ENCODE measurements at places on chromosomes 3 and 15.
A peak's percentile ranks its signal among the peaks of the same experiment; 100 is the strongest.

- DNase-seq: no peak
Observed at GRCh38 chr3:62101488-62101887, 271.9 kb downstream of the FEZF2 start.

DNA sequence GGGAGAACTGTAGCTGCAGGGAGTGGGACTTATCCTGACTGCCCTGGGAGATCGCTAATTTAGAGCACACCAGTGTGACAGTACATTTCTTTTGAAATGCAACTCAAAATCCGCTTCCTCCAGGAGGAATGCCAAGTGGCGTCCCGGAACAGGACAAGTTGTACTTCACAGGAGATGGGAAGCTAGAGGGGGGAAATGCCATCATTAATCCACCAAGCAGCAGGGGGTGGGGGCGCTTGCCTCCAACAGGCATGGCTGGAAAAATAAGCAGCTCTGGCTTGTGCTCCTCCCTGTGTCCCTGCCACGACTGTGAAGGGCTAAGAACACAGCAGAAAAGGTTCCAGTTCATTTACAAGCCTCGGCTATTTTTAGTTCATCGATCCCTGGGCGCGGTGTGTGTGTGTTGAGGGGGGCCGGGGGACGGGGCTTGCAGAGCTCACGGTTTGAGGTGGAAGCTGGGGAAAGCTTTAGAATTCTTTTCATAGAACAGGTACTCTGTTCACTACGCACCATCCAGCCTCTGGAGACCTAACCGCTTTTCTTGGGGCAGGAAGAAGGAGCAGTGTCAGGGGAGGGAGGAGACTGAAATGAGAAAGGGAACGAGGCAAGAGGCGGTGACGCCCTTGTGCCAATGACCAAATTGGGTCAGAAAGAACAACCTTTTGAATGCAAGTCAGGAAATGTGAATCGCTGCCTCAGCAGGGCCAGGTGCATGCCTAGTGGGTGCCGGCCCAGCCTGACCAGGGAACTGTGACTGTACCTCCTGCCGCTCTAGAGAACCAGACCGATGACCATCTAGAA is 51.8 kb upstream of the DGKG start:
- DNase-seq: no peak

DNA sequence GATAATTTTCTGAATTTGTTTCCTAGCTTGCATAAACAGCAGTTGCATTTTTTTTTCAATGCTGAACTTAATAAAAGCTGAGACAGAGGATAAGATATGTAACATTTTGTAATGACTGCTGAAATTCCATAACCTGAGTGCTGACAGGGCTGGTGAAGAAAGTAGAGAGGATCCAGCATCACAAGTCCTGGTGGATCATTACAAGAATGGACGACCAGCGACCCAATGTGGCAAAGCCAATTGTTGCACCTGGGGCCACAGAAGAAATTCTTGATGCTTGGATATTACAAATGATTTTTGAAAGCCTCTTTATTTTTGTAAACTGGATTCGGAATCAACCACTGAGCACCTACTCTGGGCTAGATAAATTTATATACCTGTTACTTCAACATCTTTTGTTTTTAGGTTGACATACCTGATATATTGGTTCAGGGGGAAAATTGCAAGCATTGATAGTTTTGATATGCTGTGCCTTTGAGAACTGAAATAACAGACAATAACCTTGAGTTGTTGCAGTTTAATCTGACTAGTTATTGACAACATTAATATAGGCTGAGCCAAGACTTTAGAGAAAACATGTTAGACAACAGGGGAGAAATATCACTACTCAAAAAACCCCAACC is 3.9 kb upstream of the ACTL6A start:
- peak; percentile 75 for DNase-seq

GRCh38 chr3:124115956-124116355 is 124.0 kb upstream of the ROPN1 start:
- DNase-seq: no peak

DNA sequence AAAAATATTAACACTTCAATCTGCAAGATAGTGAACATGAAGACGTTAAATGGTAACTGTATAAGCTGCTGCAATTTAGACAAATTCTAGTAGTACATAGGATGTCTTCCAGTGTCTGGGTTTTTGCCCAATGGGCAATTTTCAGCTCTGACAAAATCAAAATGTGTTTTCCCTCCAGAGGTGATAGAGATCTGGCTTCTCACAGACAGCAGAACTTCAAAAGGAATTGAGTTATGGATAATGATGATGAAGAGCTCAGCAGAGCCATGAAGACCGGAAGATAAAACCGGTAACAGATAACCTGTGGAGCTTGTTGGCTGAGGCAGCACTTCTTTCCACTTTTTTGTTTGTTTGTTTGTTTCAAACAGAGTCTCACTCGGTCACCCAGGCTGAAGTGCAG is 89.4 kb upstream of the NTRK3 start:
- no peak for DNase-seq

- DNase-seq: no peak
Observed at GRCh38 chr3:166527325-166527724, 690.1 kb upstream of the BCHE start.

DNA sequence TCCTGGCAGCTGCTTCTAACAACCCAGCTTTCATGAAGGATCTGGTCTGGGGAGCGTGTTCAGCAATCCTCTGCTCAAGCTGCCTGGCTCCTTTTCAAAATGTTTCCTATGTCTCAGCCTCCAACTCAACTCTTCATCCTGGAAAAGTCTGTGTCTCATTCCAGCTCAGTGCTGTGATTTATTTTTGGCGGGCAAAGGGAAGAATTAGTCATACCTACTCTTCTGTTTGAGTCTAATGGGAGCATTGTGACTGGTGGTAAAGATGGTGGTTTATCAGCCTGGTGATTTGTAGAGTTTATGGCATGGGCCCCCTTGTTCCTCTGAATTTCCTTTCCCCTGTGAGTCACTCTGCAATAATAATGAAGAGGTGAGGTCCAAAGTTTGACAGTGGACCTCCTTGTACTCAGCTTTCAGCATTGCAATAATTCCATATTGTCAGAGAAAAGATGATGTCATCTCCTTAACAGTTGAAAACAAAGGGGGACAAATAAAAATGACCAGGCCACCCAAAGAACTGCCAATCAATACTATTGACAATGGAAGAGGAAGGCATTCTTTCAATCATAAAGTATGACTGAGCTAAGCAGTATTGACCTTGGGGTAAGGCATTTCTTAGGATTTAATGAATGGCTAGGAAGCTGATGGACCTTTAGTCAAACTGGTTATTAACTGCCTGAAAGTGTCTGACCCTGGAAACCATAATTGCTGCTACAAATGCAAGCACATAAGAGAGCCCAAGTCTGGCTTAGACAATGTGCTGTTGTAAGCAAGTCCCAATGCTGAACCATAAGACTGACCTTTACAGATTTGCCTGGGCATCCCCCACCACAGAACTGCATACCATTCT is 204.7 kb upstream of the MCTP2 start:
- no peak for DNase-seq

DNA sequence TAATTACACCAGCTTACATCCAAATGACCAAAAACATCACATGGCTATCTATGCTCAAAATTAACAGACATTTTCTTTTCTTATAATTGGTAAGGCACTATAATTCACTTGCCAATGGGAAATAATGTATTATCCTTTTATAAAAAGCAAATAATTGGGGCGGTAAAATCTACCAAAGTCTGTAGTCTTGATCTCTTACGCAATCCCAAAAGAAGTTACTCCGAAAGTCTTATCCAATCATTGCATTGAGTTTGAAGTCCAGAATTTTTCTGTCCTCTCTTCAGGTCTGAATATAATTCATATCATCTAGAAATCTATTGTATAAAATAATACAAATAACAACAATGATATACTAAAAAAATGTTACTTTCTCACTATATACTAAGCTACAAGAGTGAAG is 273.3 kb upstream of the CADM2 start:
- no peak for DNase-seq

DNA sequence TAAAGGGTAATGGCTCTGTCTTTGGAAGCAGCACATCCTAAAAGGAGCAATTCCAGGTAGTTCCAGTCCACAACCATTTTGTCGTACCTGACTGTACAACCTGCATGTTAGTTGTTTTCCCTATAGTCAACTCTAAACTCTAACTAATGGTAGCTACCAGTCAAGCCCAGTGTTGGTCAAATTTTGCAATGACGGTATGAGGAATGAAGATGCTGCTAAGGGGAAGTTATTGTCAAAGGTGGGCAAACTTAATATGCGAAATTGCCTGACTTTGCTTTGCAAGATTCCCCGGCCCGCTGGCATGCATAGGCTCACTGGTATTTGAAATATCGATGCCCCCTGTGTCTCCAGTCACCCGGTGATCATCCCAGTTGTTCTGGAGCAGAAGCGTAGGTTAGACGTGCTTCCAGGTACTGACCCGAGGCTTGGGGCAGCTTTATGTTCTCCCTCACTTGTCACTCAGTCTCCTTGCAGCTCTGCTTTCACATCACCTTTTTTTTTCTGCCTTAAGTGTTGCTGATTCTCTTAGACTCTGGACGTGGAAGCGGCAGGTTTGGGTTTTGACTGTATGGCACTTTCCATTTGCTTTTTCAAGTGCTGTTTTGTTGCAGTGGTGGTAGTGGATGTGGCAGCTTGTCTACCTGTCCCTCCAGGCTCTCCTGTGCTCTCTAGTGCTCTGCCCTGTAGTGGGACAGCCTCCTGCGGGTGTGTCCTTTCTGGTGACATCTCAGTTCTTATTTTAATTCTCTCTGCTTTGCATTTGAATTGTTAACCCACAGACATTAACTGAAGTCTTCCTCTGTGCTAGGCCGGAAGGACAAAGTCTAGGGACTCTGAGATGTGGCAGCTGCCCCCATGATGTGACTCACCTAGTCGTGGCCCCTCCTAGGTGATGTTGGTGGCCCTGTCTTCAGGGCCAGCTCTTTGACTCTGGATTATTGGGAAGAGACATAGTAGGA is 95.8 kb upstream of the UMPS start:
- DNase-seq: no peak

- no peak for DNase-seq
Observed at GRCh38 chr3:190617185-190617584, 103.3 kb downstream of the IL1RAP start.

DNA sequence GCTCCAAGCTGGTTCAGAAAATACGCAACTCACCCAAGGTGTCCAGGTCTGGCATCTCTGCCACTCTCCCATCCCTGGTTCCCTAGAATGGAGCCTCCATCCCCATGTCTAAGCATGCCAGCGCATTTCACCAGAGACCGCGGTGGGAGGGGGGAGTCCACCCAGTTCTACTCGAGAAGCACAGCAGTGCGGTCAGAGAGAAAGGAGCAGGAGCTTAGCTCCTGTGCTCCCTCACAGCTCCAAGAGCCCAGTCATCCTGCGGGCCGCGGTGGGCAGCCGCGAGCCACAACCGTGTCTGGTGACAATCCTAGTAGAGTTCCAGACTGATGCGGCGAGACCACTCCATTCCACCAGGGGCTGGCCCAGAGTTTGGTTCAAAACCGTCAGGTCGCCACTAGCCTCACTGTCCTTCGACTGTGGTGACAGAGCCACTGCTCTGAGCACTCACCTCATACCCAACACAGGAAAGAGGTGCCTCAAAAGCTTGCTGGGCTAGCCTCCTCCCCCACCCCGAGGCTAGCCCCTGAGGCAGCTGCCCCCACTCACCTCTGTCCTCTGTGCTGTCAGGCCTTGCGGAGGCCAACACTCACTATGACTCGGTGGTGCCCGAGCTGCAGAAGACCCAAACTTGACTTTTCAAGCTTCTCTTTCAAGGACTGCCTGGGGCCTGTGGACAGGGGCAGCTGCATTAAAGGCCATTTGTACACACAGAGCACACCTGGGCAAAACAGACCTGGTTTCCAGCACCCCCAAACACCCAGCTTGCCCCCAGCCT is 185.4 kb downstream of the XXYLT1 start:
- no peak for DNase-seq

DNA sequence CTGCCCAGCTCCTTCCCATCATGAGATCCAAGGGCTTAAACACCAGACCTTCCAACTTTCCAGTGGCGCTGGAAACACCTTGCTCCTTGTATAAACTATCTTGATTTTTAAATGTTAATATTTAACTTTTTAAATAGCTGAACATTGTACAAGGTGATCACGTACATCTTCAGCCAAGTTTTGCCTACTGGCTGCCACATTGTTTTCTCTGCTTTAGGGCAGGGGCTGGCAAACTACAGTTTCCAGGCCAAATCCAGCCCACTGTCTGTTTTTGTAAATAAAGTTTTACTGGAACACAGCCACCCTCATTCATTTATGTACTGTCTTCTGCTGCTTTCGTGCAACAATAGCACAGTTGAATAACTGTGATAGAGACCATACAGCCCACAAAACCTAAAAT is 27.6 kb upstream of the FOXP1 start:
- no peak for DNase-seq

DNA sequence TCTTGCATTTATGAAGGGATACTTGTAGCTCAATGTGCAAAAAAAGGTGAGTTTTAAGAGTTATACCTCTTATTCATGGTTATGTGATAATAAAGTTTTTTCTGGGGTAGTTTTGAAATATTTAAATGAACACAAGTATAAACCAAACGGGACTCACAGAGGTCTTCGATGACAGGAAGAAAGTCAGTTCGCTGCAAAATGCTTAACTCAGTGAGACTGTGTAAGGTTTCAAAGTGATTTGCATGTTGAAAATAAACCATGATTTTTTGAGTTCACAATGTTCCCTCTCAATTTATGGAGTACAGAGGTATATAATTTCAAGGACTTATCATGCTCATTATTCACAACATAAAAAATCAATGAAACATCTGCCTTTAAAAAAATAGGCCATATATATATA is 36.3 kb upstream of the MYH15 start:
- DNase-seq: no peak

GRCh38 chr3:56940321-56940720 is 120.1 kb upstream of the SPATA12 start:
- DNase-seq: no peak

- DNase-seq: no peak
Observed at GRCh38 chr3:72217570-72217969, 432.6 kb upstream of the PROK2 start.

DNA sequence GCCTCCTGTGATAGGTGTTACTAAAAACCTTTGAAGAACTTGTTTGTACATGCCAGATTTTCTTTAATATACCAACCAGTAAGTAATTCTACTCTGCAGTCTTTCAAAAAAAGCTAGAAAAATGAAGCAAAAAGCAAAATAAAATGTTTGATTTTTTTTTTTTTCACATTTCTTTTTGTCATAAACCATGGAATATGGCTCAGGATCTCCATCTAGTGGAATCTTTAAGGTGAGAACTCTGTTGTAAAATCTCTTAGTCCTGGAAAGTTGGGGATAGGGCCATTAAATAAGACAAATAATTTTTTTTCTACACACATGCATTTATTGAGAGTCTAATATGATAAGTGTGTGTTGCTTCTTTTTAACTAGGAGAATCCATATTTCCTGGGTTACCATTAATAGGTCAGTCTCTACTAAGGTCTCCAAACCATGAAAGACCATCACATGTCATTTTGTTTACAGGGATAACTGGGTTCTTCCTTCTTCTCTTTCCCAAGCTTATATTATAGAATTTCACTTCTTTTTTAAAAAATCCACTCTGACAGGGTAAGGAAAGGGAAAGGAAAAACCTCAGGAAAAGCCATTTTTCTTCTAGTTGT is 84.6 kb downstream of the SLC9A9 start:
- DNase-seq: no peak

- no peak for DNase-seq
Observed at GRCh38 chr3:148077965-148078364, 619.7 kb upstream of the AGTR1 start.
